ENCODE measurements at places on chromosomes 4 and X. TPM values are rescaled to one million over a fixed set of nuclear protein-coding genes. Genes with fewer than 3 reads are reported as not detected.

DNA sequence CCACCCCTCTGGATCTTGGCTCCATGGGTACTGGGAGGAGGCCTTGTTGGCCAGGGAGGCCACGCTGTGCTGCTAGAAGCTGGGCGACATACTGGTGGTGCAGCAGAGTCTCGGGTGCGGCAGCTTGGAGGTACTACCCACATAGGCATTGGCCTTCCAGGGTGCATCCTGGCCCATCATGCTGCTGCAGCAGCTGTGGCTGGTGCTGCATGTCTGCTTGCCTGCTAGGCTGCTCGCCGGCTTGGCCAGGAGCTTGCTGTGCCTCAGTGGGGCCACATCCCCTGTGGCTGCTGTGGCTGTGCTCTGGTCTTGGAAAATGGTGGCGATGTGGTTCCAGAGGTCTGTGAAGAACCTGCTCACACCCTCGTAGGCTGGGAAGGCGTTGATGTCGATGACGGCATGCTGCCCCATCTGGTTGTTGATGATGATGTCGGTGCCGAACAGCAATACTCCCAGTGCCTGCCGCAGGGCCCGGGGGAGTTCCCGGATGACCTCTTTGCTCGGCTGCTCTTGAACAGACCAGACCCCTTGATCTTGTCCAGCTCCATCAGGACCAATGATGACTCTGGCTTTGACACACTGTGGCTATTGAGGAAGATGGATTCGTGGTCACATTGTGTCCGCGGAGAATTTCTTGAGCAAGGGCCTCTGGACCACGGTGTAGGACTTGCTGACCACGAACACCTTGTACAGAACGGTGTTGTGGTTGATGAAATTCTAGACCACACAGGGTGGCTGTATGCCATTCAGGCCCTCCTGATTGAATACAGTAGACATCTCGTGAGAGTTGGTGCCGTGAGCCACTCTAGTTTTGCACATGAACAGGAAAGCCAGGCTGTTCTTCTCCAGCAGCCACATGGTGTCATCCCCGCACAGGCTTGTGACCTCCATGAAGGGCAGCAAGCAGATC is 11.8 kb downstream of the RBM10 start:
- DNase-seq = no peak

GRCh38 chrX:153864561-153865320 is 21.2 kb downstream of the L1CAM start:
- DNase-seq = no peak

DNA sequence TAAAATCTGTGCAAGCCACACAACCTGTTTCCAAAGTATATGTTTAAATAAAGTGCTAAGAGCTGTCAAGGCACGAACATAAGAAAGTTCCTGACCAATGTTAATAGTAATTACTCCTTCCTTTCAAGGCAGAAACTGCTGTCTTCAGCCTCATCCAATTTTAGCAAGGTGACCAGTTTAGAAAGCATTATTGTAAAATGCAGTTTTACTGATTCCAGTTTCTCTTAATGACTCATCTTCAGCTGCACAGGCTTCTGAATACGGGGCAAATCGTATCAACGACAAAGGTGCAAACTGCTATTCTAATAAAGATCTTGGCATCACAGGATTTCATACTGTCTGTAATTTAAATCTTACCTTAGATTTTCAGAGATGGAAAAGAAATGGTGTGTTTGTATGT is 87.5 kb downstream of the PPP3CA start:
- DNase-seq = no peak

- DNase-seq = no peak
Measured at GRCh38 chr4:153620352-153620751, 63.7 kb upstream of the TLR2 start.

DNA sequence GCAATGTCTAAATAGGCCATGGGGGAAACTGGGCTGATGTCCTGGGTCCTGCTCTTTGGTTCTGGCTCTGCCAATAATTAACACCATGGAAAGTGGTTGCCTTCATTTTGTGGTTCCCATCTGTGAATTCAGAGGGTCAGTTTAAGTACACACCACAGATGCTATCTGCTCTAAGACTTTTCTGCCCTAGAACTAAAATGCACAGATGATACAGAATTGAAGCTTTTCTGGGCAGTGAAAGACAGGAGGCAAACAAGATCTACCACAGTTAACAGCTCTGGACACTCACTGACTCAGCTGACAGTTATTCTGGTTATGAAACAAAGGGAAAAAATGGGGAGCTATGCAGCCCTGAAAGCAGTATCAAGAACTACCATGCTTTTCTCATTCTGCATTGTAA is 37.3 kb downstream of the APBB2 start:
- DNase-seq = no peak

GRCh38 chr4:76144546-76144945 is 3.7 kb downstream of the NUP54 start:
- no peak for DNase-seq

DNA sequence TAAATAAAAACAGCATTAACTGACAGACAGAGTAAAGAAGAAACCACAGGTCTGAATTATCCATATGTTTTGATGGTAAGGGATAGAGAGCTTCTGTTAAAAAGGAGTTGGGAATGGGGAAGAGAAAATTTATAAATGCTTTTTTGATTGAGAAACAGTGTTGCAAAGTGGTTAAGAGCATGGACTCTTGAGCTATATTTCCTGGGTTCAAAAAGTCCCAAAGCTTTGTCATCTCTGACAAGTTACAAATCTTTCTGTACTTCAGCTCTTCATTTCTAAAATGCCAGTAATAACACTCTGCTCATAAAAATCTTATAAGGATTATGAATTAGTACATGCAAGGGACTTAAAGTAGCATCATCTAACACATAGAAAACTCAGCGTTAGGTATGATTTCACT is 62.2 kb downstream of the N4BP2 start:
- no peak for DNase-seq

- DNase-seq = no peak
Measured at GRCh38 chrX:30246769-30247489, at the start of gene MAGEB1. TSS of gene MAGEB1 (plus strand) at chrX:30247146. CDS start at chrX:30250494, 3,348 bp downstream.

The RTL5 gene
- total RNA-seq = 8.7 TPM

The MAGEB18 gene
- not detected for total RNA-seq

The DUSP21 gene
- total RNA-seq = not detected

The ADAMTS3 gene
- 16.9 TPM for total RNA-seq

The PPP3CA gene
- total RNA-seq = 43.9 TPM

Measured in spinal cord (tissue), 10 donors.